Iris pigment epithelial cell (primary cell): ENCODE measurements at places on chromosomes 4 and X.
A peak's percentile ranks its signal among the peaks of the same experiment; 100 is the strongest.

GRCh38 chr4:93957186-93957585 is 128.6 kb downstream of the ATOH1 start:
- no peak for DNase-seq

GRCh38 chrX:152601848-152602616 is 35.7 kb upstream of the GABRQ start:
- peak; percentile 12 for DNase-seq

- no peak for DNase-seq
These were observed 63.6 kb downstream of the ASB9 start for GRCh38 chrX:15206306-15206705.

GRCh38 chr4:129379429-129379828 is 283.5 kb downstream of the C4orf33 start:
- no peak for DNase-seq

DNA sequence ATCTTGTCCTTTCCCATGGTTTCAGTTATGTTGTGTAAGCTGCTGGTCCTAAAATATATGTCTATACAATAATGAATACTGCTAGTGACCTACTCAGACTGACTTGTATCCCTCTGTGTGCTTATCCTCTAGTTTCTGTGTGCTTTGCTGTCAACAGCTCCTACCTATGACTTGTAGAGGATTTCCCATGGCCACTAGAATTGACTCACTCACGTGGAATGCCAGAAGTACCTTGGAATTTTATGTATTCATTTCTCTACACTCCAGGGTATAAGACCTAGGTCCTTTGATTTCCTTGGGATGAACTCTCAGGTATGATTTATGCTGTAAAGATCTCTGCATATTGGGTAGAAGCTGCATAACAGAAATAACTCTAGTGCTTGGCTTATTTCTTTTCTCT is 279.9 kb upstream of the SLIT2 start:
- DNase-seq = peak; percentile 69
